ENCODE measurements at places on chromosomes 16 and 17.

GRCh38 chr17:77127735-77128361 lies 12.9 kb upstream of the SEC14L1 start:
- DNase-seq = no peak

GRCh38 chr17:350706-351448 lies 1.7 kb downstream of the RPH3AL start:
- peak; percentile 58 for DNase-seq

GRCh38 chr16:1991135-1991551 lies 1.4 kb downstream of the SYNGR3 start:
- DNase-seq = no peak

DNA sequence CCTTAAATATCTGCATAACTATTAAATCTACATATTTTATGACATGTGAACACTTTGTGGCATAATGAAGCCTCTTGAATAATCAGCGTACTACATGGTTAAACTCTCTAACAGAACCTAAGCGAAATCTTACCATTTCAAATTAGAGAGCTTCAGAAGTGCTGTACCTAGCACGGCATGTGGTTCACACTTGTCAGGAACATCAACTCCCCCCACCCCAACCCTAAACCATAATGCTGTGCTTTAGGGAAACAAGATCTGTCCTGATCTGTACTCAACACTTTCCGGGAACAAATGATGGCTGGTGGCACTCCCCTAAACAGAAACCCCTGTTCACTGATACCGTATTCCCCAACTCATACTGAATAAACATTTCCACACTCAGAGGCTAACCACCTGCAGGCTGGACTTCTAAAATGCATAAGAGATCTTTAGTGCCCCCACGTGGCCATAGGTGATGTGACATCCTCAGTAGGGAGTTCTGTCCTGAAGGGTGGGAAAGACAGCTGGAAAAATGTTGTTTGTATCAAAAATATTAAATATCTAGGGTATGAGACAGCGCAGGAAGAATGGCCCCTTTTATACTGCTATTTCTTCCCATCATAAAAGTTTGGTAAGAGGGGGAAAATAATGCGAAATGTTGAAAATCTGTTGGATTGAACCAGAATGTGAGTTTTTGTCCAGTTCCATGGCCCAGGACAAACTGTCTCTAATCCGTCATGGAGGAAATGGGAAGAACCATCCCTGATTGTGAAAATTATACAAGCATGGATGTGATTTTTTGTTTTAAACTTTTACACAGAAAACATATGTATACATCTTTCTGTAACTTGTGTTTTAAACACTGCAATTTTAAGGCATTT lies 88.6 kb downstream of the USP31 start:
- peak; percentile 60 for DNase-seq

DNA sequence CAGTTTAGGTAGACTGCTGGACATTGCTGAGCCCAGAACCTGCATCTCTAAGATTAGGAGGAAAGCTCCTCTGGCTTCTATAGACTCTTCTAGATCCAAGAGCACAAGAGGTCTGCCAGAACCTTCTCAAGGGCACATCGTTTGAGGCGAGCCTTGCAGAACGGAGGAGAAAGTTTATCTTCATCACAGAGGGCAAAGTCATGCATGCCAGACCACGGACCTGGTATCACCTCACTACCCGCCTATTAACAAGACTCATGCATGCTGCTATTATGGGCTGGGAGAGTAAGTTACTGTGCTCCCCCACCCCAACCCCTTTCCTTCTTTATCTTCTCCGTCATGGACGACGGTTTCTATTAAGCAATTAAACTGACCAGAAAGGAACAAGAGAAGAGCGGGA lies 23.3 kb downstream of the MYH11 start:
- DNase-seq = no peak

- DNase-seq = no peak
Observed at GRCh38 chr16:56093055-56093454, 98.2 kb upstream of the GNAO1 start.

DNA sequence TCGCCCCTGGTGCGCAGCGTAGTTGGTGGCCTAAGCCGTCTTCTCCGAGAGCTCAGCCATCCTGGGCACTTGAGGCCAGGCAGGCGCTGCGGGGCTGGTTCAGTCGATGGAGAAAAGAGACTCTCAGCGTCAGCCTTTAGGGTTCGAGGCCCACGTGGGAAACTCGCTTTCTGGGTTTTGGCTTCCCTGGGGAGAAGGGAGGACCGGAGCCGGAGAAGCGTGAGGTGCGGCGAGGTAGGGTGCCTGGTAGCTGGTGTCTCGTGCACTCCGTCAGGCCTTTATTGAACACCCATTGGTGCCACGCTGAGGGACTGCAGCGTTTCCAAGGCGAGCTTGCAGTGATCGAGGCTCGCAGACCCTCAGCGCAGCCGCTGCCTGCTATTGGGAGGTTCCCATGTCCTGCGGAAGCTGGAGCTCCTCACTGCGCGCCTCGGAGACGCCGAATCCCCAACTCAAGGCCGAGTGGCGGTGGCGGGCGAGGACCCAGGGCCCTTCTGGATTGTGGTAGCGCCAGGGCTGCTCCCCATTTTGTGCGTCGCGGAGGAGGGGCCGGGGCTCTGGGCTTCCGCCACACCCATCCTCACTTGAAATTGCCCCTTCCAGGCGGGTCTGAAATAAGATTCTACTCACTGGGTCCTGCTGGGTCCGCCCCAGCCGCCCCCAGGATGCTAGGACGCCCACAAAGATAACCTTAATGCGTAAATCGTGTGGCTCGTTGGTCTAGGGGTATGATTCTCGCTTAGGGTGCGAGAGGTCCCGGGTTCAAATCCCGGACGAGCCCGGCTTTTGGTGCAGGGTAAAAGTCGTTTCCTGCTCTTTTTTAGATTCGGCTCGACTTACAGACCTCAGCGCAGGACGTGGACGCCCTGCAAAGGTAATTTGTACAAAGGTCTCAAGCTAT lies 1.2 kb downstream of the OR1F1 start:
- DNase-seq = no peak

DNA sequence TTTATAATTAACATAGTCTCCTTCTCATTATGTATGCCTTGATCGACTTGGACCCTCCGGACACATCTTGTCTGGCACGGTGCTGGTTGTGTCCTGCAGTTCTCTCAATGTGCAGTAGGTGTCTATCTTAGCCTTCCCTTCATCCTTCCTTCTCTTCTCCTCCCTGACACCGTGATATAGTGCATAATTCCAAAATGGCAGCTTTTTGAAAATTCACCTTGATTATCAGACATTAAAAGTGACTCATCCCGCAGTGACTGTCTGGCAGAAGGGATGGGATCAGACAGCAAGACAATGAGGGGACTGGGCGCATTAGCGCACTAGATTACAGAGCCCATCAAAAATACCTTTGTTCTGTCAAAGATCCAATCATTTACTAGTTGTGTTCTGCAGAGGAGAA lies 70.0 kb upstream of the PMFBP1 start:
- no peak for DNase-seq

DNA sequence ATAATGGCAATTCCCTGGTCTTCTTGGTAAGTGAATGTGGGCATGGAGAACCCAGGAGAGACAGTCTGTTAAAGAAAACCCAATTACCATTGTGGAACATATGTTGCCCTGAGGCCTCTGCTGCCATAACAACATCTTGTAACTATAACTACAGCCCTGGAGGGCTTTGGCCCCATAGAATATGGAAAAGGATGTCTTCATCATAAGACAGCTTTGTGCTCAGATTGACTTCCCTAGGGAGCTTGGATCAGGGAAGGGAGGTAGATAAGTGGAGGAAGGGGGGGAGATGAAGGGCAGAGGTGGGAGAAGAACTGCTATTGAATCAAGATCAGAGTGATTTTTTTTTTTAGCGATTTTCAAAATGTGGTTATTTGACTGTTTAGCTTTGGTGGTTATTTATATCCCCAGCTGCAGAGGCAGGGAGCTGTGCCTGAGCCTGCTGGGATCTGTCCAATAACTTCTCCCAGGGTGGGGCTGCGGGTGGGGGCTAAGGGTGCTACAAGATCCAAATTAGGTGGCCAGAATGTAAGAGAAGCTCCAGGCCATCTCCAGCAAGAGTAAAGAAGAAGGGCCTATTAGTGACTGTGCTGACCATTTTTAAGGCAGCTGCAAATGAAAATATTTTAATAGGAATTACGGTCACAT lies 5.3 kb upstream of the KAT7 start:
- DNase-seq = no peak

- DNase-seq = no peak
Observed at GRCh38 chr16:49682577-49683165, 173.2 kb downstream of the ZNF423 start.

All from liver (tissue), 10 donors.